ENCODE measurements at places on chromosomes 12 and 14. TPM values are rescaled to one million over a fixed set of nuclear protein-coding genes. Genes with fewer than 3 reads are reported as not detected.

DNA sequence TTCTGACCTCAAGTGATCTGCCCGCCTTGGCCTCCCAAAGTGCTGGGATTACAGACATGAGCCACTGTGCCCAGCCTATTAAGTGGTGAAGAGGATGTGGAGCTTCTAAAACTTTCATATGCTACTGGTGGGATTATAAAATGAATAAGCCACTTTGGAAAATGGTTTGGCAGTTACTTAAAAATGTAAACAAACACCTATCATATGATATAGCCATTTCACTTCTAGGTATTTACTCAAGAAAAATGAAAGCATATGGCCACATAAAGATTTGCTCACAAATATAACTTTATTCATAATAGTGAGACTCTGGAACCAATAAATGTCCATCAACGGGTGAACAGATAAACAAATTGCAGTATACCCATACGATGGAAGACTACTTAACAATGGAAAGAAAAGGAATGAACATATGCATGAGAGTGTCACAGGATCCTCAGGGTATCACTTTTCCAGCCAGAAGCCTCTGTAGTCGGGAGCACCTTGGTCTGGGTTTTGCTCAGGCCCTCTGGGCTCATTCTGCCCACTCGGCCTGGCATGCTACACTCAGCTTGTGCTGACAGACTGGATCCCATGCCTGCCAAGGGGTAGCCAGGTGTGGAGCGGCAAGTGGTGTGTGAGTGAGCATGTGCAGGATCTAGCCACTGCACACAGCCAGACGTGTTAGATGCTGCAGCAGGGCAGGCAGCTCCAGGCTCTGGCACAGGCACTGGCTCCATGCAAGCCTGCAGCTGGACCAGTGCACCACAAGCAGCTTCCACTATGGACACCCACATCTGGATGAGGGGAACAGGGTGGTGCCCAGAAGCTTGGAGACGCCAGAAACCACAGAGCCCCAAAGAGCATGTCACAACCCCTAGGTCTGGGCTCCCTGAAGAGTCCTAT is 213.2 kb upstream of the DIO3 start:
- H3K27ac ChIP-seq: no peak overlapping the region
- H3K36me3 ChIP-seq: no peaks in the 10 kb centered on the region
- no peak overlapping the region for H3K4me3 ChIP-seq
- no peaks in the 10 kb centered on the region for H3K4me1 ChIP-seq

DNA sequence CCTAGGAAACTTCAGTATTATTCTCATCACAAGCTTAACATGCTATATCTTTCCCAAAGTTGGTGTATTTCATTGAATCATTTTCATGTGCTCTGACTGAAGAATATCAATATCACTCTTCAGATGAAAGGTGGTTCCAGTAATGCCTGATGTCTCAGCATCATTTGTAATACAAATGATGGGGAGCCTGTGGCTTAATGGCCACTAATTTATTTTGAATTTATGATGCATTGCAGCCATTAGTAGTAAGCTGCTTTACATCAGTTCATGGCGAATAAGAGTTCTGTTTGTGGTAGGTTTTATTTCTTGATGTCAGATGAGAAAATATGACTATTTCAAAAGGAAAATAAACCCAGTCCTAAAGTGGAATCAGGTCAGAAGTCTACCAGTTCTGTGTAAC is 139.4 kb downstream of the SLC16A7 start:
- H3K27ac ChIP-seq: no peak overlapping the region
- no peaks in the 10 kb centered on the region for H3K27me3 ChIP-seq
- no peaks in the 10 kb centered on the region for H3K36me3 ChIP-seq
- H3K4me3 ChIP-seq: no peak overlapping the region

- no peaks in the 10 kb centered on the region for H3K4me1 ChIP-seq
- DNase-seq: no peak
- H3K4me3 ChIP-seq: no peak overlapping the region
- H3K27ac ChIP-seq: no peak overlapping the region
- no peaks in the 10 kb centered on the region for H3K36me3 ChIP-seq
Observed at GRCh38 chr12:103369929-103370328, 125.8 kb downstream of the C12orf42 start.

- H3K27me3 ChIP-seq: no peaks in the 10 kb centered on the region
- H3K4me1 ChIP-seq: peaks cover 25% of the 10 kb centered on the region
- no peaks in the 10 kb centered on the region for H3K36me3 ChIP-seq
- peak; percentile 92 for DNase-seq
- H3K4me3 ChIP-seq: peak overlapping the region; percentile 65
- H3K27ac ChIP-seq: no peak overlapping the region
Observed at GRCh38 chr14:96741151-96741977, 55.8 kb upstream of the VRK1 start.

- no peaks in the 10 kb centered on the region for H3K27me3 ChIP-seq
- peaks cover 12% of the 10 kb centered on the region for H3K4me1 ChIP-seq
- H3K27ac ChIP-seq: no peak overlapping the region
- no peak overlapping the region for H3K4me3 ChIP-seq
- DNase-seq: no peak
Observed at GRCh38 chr12:51974646-51975045, 23.1 kb downstream of the ACVR1B start.

Gene MAP3K9
- 19.4 TPM for total RNA-seq
